ENCODE measurements at places on chromosomes 5 and 9. TPM values are rescaled to one million over a fixed set of nuclear protein-coding genes. Genes with fewer than 3 reads are reported as not detected.

GRCh38 chr9:79408200-79408599 is 163.6 kb upstream of the TLE4 start:
- DNase-seq, result no peak

- no peak for DNase-seq
These were observed 538.1 kb upstream of the MEF2C start for GRCh38 chr5:89421035-89421434.

Gene PLK2
- 8.3 TPM for total RNA-seq

Gene TAF11L5
- not detected for total RNA-seq

Gene GABRB2
- not detected for total RNA-seq

Gene PAIP2
- total RNA-seq, result 144 TPM

Gene APBA1
- total RNA-seq, result 1.2 TPM

All from activated T-cell treated with anti-CD3 and anti-CD28 coated beads, Interleukin-2, amount 50 U/mL, for 72 hours (primary cell).